GM13977 (cell line): ENCODE measurements at places on chromosomes 16 and 17.

GRCh38 chr16:3281222-3281820 is 2.0 kb upstream of the ZNF263 start:
- no peak for DNase-seq

DNA sequence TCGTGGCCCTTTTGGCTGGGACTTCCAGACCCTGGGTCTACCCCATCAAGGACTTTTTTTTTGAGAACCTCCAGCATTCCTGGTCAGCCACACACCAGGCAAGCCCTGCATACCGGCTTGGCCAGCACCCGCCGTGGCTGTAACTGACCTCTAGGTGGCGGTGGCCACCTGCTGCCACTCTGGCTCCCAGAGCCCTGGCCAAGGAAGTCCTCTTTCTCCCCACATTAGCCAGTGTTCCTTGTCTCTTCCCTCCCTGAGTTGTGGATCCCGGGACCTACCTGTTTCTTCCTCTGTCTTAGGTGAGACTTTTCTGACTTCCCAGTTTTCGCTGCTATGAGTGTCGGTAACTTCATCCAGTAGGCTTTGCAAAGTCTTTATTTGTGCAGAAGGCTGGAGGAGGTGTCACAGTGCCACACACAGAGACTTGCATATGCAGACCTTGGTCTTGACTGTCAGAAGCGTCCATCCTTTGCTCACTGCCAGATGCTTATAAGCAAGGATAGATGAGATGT is 348.3 kb downstream of the CPPED1 start:
- no peak for DNase-seq

- DNase-seq: no peak
These were observed 1.6 kb downstream of the SPIRE2 start for GRCh38 chr16:89829630-89830437.

DNA sequence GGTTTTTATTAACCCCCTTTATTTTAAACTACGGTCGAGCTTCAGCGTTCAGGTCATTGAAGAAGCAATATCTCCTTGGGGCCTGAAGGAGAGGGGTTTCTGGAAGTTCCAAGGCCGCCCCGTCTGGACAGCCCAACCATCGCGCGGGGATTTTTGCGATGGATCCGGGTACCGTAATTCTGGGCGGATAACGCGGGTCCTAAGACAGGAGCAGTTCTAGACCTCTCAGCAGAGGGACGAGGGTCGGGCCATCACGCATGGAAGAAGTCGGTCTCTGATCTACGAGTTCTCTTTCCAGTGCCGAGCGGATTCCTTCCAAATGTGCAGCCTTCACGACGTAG is 3.6 kb downstream of the BORCS6 start:
- DNase-seq: no peak

GRCh38 chr17:39618246-39618913 is 8.4 kb upstream of the PPP1R1B start:
- DNase-seq: no peak

GRCh38 chr16:84883301-84883700 is 63.5 kb downstream of the CRISPLD2 start:
- DNase-seq: no peak

- DNase-seq: no peak
These were observed 885.8 kb downstream of the KCNJ2 start for GRCh38 chr17:71055128-71055527.

DNA sequence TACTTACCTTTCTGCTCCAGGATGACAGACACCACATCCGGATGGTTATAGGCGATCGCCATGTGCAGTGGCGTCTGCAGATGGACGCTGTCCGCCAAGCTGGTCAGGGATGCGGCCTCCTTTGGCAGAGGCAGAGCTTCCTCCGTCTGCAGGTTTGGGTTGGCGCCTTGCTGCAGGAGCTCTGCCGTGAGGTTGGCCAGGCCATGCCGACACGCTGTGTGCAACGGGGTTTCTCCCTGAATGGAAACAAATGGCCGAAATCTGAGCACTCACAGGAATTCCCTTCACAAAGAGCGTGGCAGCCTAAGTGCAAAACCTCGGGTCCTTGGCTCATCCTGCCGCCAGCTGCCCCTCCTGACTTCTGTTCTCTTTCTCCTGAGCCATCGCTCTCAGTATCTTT is 41.8 kb downstream of the CYB5D2 start:
- DNase-seq: no peak

GRCh38 chr17:34318474-34318873 is 761 bp upstream of the CCL8 start:
- no peak for DNase-seq

- DNase-seq: no peak
These were observed 68.9 kb upstream of the HNF1B start for GRCh38 chr17:37813751-37814150.

DNA sequence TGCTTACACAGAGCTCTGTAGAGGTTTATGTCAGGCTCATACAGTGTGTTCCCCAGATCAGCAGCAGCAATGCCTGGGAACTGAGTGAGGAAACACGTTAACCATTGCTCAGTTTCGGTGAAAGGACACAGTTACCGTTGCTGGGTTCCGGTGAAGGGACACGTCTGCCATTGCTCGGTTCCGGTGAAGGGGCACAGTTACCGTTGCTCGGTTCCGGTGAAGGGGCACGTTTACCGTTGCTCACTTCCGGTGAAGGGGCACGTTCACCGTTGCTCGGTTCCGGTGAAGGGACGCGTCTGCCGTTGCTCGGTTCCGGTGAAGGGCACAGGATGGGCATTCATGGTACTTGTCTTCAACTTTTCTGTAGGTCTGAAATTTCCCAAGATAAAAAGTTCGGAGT is 81.7 kb downstream of the MRM3 start:
- no peak for DNase-seq

GRCh38 chr17:28756049-28756804 is 12.4 kb downstream of the TRAF4 start:
- no peak for DNase-seq

DNA sequence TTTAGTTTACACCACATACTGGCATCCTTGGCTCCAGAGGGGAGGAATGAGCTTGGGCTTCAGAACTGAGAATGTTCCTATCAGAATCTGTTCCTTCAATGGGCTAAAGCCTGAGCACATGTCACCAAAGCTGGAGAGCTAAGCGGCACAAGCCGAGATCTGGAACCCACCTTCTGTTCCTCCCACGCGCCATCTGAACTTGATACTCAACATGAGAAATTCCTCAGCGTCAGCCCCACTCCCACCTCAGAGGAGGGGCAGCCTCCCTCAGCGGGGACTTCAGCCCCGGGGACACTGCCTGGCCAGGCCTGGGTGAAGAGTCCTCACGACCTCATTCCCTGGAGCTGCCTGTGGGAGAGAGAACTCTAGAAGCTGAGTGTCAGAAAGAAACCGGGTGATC is 22.8 kb upstream of the SLC47A1 start:
- no peak for DNase-seq

GRCh38 chr16:1764971-1765370 is 6.4 kb downstream of the NME3 start:
- no peak for DNase-seq

- DNase-seq: no peak
These were observed 53.6 kb downstream of the GPRC5B start for GRCh38 chr16:19830902-19831560.

DNA sequence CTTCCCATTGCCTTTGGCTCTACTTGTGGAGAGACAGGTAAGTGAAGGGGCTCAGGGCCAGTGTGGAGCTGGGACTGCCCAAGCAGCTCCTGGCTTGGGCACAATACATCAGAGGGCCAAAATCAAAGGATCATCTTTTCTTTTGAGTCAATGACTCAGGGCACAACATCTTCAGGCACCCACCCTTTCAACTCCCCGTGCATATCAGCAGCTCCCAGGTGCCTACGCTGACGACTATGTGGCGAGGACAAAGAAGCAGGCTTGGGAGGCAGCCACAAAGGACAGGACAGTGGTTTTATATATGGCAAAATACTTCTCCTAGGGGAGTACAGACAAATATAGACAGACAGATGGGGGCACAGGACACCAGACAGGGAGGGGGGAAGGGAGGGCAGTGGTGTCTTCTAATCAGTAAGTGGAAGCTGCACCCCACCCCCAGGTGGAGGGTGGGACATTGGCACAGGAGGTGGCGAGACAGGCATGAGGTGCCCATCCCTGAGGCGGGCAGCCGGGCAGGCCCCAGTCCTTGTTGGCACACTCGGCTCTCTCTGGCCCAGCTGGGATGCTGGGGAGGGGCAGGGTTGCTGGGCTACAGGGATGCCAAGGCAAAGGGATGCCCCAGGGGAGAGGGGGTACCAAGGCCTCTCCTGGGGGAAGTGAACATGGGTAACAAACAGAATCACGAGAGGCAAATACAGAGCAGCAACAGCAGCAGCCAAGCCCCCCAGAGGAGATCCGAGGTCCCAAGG is 7.7 kb upstream of the ARL5C start:
- no peak for DNase-seq

- DNase-seq: no peak
These were observed 45.9 kb upstream of the MED13 start for GRCh38 chr17:62110923-62111484.

DNA sequence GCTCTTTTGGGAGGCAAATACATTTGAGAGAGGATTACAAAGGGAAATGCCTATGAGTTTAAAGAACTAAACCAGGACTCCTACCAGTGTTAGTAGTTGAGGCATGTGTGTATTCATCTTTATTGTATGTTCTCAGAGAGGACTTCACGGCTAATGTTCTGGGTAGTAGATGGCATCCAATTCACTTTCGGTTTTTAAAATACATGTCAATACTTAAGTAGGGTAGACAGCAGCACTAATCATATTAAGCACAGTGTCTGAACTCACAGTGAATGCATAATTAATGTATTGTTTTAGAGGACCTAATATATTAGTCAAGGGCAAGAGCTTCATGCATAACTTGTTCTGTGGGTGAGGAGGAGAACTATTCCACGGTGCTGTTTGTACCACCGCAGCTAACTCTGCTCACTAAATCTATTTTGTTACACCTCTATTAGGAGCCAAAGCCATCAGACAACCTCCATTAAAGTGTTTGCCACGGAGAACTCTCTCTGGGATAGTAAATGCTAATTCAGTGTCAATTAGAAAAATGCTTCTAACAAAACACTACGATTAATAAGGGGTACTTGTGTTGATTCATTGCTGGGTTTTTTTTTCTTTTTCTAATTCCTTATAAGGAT is 56.3 kb downstream of the COX10 start:
- DNase-seq: no peak

DNA sequence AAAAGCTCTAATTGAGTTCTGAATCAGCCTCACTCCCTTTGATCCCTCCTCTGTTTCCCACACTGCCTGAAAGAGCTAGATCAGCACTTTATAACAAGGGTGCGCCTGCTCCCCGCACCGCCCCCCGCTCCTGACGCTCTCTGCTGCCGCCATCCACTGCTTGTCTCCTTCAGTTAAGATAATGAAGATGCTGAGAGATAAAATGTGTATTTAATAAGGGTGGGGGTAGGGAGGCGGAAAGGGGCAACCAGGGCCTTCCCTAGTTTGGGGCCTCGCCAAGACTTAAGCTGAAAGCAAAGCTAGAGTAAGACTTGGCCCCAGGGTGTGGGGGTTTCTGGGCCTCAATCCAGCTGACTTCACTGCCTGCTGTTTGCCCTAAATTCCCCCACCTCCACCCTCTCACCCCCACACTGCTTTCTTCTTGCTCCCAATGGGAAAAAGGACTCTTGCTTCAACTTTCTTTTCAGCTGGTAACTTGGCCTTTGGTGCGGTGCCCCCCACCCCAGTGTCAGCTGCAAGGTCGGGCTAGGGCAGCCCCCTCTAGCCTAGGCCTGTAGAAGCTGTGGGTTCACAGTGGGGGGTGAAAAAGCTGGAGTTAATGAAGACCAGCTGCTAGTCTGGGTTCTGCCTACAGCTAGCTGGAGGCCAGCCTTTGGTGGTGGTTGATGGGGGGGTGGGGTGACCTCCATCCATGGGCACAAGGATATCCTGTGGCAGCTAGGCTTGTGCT is 1.8 kb upstream of the RARA start:
- DNase-seq: no peak

GRCh38 chr17:35727635-35728034 is 3.8 kb upstream of the RASL10B start:
- no peak for DNase-seq

DNA sequence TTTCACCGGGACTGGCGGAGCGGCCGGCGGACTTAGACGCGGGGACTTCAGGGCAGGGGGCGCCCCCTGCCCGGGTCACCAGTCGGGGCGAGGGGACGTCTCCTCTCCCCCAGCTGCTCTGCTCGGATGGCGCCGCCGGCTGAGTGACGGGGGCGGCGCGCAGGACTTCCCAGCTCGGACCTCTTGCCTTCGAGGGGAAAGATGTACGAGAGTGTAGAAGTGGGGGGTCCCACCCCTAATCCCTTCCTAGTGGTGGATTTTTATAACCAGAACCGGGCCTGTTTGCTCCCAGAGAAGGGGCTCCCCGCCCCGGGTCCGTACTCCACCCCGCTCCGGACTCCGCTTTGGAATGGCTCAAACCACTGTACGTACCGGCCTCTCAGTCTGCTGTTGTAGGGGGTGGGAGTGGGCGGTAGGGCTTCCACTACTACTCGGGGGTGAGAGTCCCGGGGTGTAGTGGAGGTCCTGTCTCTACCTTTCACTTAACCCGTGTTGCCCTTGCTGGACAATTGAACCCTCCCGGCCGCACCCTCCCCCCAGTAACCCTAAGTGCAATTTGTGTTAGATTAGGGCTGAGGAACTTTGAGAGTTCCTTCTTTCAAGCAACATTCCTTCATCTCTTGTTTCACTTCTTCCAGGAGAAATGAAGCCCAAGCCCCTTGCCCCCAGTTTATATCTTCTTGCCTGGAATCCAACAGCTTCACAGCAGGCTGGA is 21.9 kb downstream of the GJD3 start:
- DNase-seq: no peak

GRCh38 chr17:27756467-27757371 is 43.6 kb downstream of the NOS2 start:
- peak; percentile 53 for DNase-seq

GRCh38 chr17:17089796-17090641 is 47.8 kb downstream of the MPRIP start:
- no peak for DNase-seq

GRCh38 chr17:30395398-30396022 is 16.8 kb downstream of the CPD start:
- DNase-seq: no peak
